ENCODE measurements at places on chromosomes 3 and 15.
A peak's percentile ranks its signal among the peaks of the same experiment; 100 is the strongest.

GRCh38 chr3:102183186-102183585 lies 251.6 kb upstream of the ZPLD1 start:
- no peak for DNase-seq

- no peak for DNase-seq
These were observed 37.9 kb upstream of the RPL32 start for GRCh38 chr3:12879191-12879815.

GRCh38 chr3:52044869-52045619 lies 11.3 kb downstream of the DUSP7 start:
- no peak for DNase-seq

DNA sequence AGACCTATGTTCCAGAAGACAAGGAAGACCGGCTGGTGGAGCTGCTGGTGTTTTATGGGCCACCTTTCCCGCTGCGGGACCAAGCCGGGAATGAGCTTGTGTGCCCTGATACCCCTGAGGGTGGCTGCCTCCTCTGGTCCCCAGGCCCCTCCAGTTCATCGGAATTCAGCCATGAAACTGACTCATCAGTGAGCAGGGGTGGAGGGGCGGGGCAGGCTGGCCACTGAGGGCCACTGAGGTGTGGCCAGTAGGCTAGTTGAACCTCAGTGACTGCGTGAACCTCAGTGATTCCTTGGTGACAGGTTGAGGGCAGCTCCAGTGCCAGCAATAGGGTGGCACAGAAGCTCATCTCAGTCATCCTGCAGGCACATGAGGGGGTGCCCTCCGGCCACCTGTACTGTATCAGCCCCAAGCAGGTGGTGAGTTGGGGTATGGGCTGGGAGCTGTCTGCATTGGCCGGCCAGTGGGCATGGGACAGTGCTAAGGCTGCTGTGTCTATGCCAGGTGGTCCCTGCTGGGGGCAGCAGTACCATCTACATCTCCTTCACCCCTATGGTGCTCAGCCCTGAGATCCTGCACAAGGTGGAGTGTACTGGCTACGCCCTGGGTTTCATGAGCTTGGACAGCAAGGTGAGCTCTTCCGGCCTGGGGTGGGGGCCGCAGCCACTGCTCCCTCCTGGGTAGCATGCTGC lies 20.3 kb downstream of the ACAA1 start:
- peak; percentile 31 for DNase-seq

GRCh38 chr3:51681453-51681852 lies 10.4 kb downstream of the TEX264 start:
- no peak for DNase-seq

- DNase-seq = no peak
These were observed 70.9 kb downstream of the IMPG2 start for GRCh38 chr3:101249522-101249921.

- DNase-seq = no peak
These were observed 470.2 kb upstream of the TPRG1 start for GRCh38 chr3:188701485-188701969.

- no peak for DNase-seq
These were observed 121.1 kb downstream of the OXSM start for GRCh38 chr3:25910997-25911396.

DNA sequence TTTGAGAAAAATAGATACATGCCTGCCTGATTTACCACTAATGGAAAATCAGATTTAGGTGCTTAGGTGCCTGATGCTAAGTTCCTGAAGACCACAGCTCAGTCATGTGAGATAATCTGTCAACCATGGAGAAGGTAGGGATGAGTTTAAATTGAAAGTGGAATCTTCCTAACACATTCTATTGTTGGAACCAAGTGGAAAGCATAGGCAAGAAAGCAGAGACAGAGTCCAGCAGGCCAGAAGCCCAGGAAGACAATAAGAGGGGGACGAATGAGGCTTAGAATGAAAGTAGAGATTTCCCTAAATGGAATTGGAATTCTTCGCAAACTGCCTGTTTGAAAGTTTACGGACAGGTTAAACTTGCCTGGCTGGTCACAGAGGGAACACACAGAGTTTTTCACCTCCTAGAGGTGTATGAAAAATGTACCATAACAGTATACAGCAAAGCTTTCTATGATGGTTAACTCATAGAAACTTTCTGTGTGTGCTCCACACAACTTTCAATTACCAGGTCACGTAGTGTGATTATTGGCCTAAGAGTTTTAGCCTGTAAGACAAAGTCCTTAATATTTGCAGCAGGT lies 453.8 kb upstream of the KCNMB2 start:
- DNase-seq = no peak

- DNase-seq = no peak
These were observed 6.8 kb downstream of the IL17RE start for GRCh38 chr3:9909221-9910013.

- DNase-seq = no peak
These were observed 19.4 kb upstream of the PPP4R2 start for GRCh38 chr3:72977060-72977808.

GRCh38 chr3:126083138-126083445 lies 832 bp downstream of the SLC41A3 start:
- DNase-seq = no peak

DNA sequence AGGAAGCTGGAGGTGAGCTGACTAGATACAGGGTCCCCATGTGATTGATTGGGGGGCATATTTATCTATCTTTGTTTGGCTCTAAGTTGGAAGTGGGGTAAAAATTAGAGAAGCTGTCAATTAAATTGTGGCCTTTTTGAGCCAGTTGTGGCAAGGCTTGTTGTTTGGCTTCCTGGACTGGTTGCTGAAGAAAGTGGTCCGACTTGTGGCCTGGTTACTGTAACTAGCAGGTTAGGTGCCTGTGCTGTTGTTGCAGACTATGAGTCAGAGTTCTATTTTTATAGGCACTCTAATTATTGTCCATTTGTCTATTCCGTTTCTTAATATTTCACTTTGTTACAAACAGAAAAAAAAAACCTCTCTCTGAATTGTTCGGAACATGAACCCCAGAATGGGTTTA lies 129.1 kb upstream of the CNTN6 start:
- DNase-seq = no peak

- peak; percentile 24 for DNase-seq
These were observed 13.3 kb downstream of the SH2D7 start for GRCh38 chr15:78105476-78106241.

GRCh38 chr3:42213417-42213816 lies 52.6 kb downstream of the CCK start:
- DNase-seq = no peak

DNA sequence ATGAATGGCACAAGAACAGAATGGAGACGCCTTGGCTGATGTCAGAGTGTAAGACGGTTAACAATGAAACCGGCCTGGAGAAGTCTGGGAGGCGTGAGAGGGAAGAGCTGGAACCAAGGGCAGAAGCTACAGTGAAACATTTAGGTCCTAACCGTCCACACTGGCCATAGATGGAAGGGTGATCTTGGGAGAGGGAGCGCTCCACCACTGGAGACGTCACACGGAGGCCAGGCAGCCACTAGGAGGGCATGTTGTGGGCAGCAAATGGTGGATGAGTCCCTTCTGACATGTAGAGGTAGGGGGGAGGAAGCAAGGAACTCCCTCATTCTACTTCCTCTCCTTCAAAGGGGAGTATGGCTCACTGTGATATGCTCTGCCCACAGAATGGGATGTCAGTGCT lies 23.8 kb downstream of the FEM1B start:
- DNase-seq = no peak

DNA sequence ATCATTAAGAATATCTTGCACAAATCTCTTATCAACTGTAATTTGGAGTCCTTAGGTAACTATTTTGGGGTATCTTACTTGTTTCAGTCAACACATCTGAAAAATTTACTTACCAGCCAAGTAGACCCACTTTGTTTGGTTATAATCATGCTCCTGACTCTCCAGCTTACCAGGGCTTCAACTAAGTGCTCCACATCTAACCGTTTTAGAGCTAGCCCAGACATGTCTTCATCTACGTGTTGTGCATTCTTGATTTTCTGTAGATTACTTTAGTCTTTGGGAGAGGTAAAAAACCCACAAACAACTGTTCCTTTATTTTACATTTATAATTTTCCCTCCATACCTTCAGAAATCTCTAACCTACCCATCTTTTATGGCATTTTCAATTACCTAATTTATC lies 17.2 kb downstream of the EAF2 start:
- DNase-seq = no peak

- DNase-seq = no peak
These were observed 8.1 kb downstream of the MRPL3 start for GRCh38 chr3:131494706-131495105.

GRCh38 chr3:123802007-123802625 lies 82.0 kb downstream of the MYLK start:
- no peak for DNase-seq

DNA sequence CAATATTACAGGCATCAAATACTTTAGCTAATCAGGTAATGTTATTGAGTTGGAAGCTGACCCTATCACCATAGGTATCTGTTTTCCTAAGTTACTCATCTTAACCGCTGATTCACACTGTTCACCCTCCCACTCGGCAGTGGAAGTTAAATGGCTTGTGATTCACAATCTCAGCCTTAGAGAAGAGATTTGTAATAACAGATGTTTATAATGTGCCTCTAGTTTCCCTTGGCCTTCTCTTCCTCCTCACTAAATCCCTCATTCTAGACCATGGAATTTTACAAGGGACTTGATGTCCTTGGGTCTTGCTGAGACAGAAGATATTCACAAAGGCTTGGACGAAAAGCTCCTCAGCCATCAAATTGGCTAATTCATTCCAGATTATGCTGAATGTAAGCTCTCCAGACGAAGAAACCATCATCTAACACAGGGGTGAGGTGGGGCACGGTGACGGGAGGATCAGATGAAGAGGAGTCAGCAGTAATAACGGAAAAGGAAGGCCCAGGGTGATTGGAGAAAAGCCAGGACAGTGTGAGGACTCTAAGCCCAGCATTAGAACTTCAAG lies 931.7 kb downstream of the MCTP2 start:
- DNase-seq = no peak

DNA sequence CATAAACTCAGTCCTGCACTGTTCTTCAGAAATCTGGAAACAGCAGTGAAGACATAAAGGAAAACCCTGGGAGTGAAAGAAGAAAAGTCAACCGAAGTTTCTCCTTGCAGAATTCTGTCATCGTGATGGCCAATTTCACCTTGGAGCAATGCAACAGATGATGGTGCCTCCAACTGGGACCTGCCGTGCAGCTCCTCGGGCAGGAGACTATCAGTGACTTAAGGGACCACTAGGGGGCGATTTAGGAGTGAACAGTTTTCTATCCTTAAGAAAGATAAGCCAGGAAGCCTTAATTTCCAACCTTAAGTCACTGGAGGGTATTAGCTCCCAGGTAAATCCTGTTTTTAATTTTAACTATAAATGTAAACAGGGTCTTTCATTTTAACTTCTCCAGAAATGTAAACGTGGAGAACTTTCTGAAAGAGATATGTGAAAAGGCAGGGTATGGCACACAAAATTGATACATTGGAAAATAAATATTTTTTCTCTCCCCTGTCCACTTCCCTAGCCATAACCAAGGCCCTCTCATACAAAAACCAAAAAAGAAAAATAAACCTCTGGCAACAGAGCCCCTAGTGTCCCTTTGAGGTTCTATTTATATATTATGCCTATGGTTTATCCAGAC lies 116.3 kb downstream of the PDZRN3 start:
- DNase-seq = peak; percentile 56

GRCh38 chr3:122008166-122008565 lies 13.9 kb downstream of the ILDR1 start:
- DNase-seq = no peak

DNA sequence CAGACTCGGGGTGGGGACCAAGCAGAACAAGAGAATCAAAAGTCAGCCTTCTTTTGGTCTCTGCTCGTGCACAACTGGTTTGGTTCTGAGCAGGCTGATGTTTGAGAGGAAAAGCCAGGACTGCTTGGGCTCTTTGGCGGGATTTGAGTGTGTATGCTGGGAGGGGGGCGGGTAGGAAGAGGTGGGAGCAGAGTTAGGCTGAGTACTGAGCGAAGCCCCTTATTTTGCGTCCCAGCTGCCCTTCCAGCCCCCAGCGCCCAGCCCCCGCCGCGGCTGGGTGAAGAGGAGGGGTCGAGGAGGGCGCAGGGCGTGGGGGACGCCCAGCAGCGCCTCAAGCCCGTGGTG lies 153.5 kb upstream of the GOLIM4 start:
- DNase-seq = peak; percentile 38

DNA sequence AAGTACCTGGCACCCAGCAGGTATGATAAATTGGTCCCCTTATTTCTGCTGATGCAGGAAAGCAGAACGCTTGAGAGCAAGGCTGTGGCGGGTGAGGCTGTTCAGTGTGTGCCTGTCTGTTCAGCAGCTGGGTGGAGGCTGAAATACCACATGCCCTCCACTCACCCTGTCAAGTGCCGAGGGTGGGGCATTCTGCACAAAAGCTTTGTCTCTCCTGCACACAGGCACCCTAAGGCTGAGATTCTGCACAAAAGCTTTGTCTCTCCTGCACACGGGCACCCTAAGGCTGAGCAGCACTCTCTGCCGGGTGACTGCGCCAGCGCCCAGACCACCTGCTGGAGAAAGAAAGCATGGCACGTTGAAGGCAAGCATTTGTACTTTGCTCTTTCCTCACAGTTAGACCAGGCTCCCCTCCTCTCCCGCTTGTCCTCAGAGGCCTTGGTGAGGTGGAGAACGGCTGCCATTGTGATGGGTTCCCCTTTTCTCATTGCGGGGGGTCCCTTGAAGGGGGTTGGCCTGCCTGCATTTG lies 97.5 kb downstream of the BDH1 start:
- no peak for DNase-seq

GRCh38 chr3:100454677-100455076 lies 37.7 kb upstream of the TMEM45A start:
- no peak for DNase-seq

GRCh38 chr15:99632521-99632920 lies 66.7 kb downstream of the MEF2A start:
- no peak for DNase-seq

GRCh38 chr15:72197460-72198355 lies at the start of gene GRAMD2A:
Gene GRAMD2A, minus strand, starts transcription at chr15:72197787.
- peak; percentile 73 for DNase-seq

GRCh38 chr3:159605101-159605500 lies 383.5 kb upstream of the IL12A start:
- no peak for DNase-seq

- DNase-seq = no peak
These were observed 56.6 kb downstream of the CEP63 start for GRCh38 chr3:134542287-134542958.

GRCh38 chr3:127485396-127486170 lies 105.0 kb downstream of the TPRA1 start:
- DNase-seq = no peak

DNA sequence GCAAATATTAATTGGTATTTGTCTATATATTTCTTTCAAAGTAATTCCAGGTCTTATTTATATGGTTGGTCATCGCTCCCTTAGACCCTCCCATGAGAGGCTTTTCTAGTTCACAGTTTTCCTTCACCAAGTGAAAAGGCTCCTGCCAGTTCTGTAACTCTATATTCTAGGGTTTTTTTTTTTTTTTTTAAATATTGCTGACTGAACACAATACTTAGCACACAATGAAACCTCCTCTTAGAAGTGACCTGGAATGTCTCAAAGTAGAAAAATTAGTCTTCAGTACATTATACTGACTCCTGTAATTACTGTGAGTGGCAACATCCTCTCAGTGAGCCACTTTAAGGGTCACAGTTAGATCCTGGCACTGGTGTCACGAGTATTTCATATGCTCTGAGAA lies 48.6 kb upstream of the CDAN1 start:
- DNase-seq = no peak

- no peak for DNase-seq
These were observed 4.3 kb downstream of the ZNF592 start for GRCh38 chr15:84752700-84753099.
